Left lung (tissue), 14 donors: ENCODE measurements at places on chromosomes 5 and 9.

DNA sequence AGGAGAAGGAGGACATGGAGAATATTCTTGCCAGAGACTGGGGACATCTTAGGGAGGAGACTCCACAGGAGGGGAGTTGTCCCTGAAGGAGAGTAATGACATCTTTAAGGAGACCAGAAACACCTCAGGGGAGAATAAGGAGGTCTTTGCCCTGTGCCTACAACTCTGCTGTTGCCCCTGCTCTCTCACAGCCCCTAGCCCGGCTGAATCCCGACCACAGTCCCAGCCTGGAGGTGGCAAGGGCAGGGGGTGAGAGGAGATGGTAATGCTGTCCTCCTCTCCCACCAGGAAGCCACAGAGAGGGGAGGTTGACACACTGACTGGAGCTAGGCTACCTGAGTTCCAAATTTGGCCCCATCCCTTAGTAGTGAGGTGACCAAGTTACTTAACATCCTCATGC lies 30.2 kb upstream of the ENHO start:
- peak; percentile 38 for DNase-seq

GRCh38 chr5:38853753-38854470 lies 8.1 kb downstream of the OSMR start:
- DNase-seq: peak; percentile 36

GRCh38 chr9:113601656-113602055 lies 138.1 kb downstream of the RGS3 start:
- DNase-seq: no peak

- DNase-seq: no peak
Observed at GRCh38 chr9:96071076-96071814, 195.8 kb downstream of the ERCC6L2 start.

GRCh38 chr5:116517488-116517887 lies 57.1 kb downstream of the SEMA6A start:
- DNase-seq: no peak

DNA sequence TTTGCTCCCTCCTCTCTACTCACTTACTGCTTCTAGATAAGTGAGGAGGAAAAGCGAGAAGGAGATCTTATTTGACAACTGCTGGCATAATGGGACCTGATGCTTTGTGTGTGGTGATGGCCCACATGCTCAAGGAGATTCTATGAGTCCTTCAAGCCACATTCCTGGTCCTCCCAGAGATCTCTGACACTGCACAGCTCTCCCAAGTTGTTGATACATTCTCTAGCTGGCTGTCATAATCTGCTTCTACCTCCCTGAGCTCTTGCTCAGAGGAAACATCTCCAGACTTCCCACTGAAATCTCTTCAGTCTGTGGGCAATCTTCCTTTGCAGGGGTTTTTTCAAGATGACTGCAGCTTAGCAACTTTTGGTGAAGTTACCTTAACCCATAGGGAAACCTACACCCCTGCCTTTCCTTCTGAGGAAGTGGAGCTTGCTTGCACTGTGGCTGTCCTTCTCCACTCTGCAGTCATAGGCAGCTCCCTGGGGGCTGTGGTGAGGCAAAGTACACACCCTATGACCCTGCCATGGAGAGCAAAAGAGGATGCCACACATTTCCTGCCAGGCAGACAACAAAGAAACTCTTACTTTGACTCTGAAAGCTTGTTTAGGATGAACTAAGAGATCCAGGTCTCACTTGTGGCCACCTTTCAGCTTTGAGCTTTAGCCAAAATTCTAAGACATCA lies 163.8 kb downstream of the TMEM38B start:
- no peak for DNase-seq

DNA sequence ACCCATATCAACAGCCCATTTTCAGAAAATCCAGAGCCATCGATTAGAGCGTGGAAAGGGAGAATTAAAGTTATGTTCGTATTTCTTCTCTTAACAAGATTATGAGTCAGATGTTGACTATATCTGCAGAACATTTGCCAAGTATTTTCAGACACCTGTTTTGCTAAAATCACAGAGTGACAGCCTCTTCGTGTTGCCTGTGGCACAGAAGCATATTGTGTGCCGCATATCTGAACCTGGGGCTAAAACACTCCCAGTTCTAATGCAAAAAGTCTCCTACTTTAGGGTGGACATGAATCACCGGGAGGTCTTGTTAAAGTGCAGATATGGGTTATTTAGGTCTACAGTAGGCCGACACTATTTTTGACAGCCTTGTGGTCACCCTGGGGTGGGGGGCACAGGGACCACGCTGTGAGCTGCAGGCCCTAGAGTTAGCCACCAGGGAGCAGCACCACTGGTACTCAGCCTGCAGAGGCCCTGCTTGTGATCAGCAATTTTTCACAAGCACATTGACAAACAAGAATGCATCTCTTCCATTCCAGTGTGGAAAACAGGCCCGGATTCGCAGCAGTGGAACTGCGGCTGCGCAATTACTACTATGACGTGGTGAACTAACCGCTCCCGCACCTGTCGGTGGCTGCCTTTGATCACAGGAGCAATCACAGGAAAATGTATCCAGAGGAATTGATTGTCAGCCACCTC lies 93.5 kb downstream of the SYK start:
- no peak for DNase-seq

DNA sequence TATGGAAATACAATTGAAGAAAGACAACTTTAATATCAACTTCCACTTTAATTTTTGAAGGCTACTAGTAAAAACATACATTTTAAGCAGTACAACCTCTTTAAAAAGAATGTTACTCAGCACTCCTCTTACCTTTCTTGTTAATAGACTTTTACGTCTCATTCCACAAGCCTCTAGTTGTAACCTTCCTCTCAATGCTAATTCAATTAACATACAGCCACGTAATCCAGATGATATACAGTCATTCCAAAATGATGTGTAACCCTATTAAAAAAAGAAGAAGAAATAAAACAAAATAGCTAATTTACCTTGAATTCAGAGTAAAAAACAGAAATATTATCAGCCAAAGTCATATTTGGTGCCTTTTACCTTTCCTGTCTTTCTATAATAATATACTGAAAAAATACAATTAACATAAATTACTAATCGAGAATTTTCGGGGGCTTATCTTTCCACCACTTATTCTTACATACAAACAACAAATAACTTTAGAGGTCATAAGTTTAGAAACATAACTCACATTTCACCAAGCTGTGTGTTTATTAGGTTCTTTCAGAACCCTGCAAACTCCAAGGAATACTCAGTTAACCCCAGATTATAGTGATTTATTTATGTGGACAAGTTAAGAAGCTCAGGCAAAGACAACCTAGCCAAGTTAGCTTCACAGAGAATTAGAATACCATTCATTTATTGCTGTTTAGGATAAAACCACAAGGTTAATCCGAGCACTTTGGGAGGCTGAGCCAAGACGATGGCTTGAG lies 30.3 kb downstream of the GOLPH3 start:
- no peak for DNase-seq

DNA sequence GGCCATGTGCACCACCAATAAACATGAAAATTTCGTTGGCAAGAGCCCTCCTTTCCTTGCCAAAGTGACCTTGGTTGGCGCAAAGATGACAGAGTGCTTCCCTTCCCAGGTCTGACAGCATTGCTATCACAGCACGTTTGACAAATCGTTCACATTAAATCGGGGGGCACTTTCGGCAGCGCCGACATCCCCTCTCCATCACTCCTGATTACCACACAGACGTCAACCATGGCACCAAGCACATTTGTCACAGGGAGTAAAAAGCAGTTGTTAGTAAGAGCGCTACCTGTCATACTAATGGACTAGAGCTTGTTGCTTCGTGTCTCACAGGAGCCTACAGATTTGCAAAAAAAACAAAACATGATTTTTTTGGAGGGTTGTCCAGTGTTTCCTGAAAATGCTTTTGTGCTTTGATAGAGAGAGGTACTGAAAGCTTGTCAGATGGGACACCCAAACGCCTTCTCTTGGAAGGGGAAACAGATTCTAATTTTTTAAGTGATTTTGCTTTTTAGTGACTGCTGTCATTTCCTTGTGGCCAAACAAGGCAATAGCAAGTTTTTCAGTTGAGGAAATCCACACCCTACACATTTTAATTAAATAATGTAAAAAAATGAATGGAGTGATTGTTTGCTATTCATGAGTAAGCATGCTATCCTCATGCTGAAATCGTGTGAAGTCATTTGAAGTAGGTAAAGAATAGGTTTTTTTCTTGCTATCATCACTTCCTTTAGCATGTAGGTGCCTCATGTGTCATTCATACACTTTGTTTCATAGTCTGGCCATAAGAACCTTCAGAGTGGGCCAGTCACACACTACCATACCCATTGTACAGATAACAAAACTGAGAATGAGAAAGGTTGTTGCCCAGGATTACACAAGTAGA lies 682.8 kb upstream of the WWC1 start:
- no peak for DNase-seq
